Psoas muscle (tissue), 8 donors: ENCODE measurements at places on chromosomes 7 and 10. TPM values are rescaled to one million over a fixed set of nuclear protein-coding genes. Genes with fewer than 3 reads are reported as not detected.

Gene HACD1
- 61.8 TPM for total RNA-seq

DNA sequence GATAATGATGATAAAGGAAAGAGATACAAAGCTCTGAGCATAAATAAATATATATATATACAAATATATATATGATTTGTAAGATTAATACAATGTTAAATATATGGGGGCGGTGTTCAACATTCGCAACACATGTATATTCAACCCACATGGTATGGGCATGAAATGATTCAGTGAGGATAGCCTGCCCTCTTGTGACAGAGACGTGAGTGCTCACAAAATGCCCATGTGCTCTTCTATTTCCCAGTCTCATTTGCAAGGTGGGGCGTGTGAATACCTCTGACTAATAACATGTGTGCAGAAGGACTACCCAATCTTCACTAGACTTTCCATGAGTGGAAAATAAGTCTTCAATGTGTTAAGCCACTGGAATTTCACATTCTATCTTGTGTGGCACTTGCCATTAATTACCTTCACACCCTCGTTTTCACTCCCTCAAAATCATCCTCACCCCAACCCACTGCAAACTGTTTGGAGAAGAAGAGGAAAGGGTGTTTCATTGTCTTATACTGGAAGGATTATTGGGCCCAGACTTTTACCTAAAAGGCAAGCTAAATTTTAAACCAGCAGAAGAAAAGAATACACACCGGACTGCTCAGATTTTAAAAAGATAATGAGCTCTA lies 26.9 kb downstream of the ASAH2 start:
- DNase-seq = no peak

Gene GSTO2
- total RNA-seq = 2.7 TPM

Gene ITGA8
- total RNA-seq = 2.0 TPM

GRCh38 chr10:43461950-43462349 lies 25.0 kb downstream of the ZNF487 start:
- DNase-seq = no peak
